Adrenal gland (tissue), 19 donors: ENCODE measurements at places on chromosomes 13 and 19.

GRCh38 chr19:50764409-50764808 is 5.9 kb upstream of the GPR32 start:
- no peak for DNase-seq

DNA sequence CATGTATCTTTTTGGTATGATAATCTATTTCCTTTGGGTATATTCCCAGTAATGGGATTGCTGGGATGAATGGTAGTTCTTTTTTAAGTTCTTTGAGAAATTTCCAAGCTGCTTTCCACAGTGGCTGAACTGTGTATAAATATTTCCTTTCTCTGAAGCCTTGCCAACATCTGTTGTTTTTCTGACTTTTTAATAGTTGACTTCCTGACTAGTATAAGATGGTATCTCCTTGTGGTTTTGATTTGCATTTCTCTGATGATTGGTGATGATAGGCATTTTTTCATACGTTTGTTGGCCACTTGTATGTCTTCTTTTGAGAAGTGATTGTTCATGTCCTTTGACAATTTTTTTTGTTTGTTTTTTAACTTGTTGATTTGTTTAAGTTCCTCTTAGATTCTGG is 61.6 kb upstream of the PCDH17 start:
- DNase-seq = no peak

GRCh38 chr19:17762505-17763229 is 11.4 kb downstream of the FCHO1 start:
- peak; percentile 43 for DNase-seq

DNA sequence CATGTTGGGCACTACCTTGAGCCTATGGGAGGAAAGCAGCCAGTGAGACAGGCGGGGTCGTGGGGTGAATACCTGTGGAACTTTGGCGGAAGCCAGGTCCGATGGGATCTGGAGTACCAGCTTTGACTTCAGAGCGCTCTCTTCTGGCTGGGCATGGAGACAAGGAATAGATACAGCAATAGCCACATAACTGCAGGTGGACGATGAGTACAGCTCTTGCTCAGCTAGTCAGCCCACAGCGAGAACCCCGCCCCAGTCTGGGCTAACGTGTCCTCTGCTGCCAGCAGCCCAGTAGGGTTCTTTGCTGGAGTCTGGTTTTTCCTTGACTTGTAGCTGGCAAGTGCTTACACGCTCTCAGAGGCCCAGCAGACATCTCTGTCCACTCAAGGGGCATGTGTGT is 83.4 kb downstream of the SIPA1L3 start:
- DNase-seq = no peak

DNA sequence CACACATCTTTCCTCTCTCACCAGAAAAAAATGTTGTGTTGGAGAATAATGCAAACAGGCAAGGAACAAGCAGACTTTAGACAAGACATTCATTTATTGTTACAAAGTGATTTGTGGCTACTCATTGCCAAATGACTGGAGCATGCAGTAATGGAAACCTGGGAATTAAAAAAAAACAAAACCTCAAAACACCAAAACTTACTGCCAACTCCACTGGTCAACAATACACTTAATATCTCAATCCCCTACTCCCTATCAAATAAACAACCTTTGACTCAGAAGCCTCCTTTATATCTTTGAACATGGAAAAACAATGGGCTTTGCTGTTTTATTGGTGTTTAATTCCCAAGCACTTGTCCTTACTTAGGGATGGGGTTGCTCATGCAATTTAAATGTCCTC is 112.8 kb downstream of the POSTN start:
- no peak for DNase-seq

DNA sequence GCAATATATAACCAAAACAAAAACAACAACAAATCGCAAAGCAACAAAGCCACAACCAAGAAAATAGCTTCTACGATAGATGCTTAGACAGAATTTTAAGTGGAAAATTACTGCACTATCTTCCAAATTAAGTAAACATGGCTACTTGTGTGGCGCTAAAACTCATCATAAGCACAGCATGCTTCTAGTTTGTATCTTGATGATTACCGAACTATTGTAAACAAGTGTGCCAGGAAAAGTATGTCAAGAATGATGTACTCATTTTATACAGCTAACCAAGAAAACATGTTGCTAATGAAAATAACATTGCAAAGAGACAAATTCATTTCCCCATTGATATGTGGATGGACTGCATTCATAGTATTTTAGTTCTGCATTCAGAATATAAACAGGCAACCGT is 271.9 kb upstream of the GPC6 start:
- DNase-seq = no peak

- no peak for DNase-seq
These were observed 186.2 kb downstream of the EFNB2 start for GRCh38 chr13:106349080-106349931.

DNA sequence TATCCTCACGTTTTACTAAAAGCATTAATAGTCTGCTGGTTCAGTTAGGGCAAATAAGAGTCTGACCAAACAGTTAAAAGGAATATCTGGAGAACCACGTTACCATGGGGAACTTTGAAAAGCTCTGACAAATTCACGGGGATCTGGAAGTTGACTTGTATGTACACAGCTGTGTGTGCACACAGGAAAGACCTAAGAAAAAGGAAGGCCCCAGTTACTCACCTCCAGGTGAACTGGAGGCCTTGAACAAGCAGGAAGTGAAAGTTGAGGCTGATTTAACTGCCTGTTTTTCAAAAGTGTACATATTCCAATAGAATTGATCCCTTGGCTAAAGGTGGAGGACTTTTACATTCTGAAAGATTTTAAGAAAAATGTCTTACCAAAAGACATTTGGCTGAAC is 1891.6 kb upstream of the PCDH20 start:
- no peak for DNase-seq

- DNase-seq = no peak
These were observed 20.6 kb upstream of the SLC46A3 start for GRCh38 chr13:28739376-28739775.

DNA sequence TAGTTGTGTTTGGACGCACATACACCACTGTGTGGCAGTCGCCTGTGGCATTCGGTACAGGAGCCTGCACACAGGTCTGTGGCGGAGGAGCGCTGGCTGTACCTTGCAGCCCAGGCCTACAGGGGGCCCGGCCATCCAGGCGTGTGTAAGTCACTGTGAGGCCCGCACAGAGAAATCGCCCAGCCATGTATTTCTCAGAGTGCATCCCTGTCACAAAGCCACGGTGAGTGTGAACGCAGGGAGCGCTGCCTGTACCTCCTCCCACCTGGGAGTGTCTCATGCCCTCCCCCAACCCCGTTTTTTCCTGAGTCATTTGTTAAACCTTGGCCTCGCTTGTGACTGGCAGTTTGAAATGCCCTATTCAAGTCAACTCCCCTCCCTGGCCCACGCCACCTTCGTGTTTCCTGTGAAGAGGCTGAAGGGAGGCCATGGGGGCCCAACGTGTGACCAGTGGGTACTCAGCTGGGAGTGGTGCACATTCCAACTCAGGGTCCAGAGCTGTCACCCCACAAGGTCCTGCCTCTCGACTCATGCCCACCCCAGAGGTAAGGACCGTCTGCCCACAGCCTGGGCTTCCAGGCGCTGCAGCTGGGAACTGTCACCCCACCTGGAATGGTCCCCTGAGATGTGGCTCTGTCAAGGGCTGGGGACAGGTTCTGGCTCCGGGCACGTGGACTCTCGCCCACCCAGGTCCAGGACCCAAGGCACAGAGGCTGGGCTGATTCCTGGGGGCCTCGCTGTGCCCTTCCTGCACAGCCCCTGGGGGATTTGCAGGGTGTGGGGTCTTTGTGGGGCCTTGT is 11.6 kb upstream of the RASA3 start:
- DNase-seq = no peak

GRCh38 chr19:20165971-20166592 is 932 bp upstream of the ZNF486 start:
- DNase-seq = no peak

- no peak for DNase-seq
These were observed 202.7 kb downstream of the PCCA start for GRCh38 chr13:100291624-100292023.

DNA sequence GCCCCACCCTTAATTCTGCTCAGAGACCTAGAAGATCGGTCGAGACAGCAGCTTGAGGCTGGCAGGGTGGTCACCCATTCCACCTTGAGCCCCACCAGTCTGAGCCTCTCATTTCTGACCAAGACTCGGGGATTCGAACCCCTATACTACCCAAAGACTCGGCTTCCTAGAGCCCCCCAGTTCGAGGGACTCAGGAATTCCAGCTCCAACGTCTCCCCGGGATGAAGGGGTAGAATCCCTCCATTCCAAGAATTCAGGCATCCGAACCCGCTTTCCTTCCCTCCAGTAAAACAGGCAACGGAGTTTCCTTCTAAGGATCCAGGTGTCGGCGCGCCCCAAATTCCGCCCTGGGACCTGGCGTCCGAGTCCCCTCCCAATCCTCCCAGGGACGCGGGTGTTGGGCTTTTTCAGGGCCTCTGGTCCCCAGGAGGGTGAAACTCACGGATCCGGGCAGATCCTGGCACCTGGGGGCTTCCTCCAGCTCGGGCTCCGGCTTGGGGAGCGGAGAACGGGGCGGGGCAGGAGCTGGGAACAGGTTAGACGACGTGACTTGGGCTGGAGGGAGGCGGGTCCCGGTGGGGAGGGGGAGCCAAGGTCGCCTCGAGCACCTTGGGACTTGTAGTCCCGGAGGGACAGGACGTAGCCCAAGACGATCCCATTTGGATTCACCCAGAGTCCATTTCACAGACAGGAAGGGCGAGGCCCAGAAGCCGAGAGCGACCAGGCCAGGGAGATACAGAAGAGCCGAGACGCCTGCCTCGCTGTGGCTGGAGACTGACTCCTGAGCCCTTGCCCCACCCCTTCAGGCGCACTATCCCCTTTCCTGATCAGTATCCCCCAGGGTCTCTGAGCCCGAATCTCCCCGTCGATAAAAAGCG is at the start of gene PPP1R13L:
PPP1R13L (minus strand) TSS at position 513 of the 878 bp plus-strand sequence. CDS start 6,751 bp downstream, outside the sequence.
- peak; percentile 91 for DNase-seq

GRCh38 chr13:94602467-94602866 is 810 bp downstream of the GPR180 start:
- no peak for DNase-seq

GRCh38 chr13:113078902-113079780 is 26.4 kb upstream of the F7 start:
- no peak for DNase-seq

DNA sequence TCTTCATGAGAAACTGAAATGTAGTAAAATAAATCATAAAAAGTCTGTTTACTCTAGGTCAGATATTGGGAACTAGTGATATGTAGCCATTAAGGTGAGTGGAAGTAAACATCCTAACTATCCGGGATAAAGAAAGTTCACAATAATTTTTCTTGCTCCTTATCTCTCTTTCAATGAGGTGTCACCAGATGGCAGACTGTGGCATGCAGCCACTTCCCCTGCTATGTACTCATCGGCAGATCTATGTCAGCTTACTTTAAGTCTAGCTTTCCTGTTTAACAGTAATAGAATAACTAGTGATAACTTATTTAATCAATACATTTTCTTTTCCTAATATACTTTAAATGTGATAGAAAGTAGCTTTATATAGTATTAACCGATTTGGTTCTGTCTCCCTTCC is 181.9 kb downstream of the NDFIP2 start:
- DNase-seq = no peak

- no peak for DNase-seq
These were observed 7.6 kb downstream of the SIGLEC11 start for GRCh38 chr19:49953416-49953815.

GRCh38 chr19:703651-704446 is 4.9 kb upstream of the PALM start:
- peak; percentile 90 for DNase-seq

DNA sequence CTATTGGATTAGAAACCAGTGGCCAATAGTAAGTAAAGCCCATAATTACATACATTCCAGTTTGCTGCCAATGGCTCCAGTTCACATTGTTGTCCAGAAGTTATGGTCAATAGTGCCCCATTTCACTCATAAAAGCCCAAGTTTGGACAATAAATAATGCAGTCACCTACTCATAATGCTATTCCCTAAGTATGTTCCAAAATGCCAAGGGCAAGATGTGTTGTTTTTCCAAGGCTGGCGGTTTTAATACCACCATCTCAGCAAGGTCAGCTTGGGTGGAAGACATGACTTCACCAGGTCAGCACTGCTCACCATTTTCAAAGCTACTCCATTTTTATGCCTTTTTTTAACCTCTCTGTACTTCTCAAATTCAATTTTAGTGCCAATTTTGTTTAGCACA is 32.7 kb downstream of the KCTD12 start:
- DNase-seq = no peak

- no peak for DNase-seq
These were observed 76.0 kb downstream of the CAB39L start for GRCh38 chr13:49367640-49368422.

DNA sequence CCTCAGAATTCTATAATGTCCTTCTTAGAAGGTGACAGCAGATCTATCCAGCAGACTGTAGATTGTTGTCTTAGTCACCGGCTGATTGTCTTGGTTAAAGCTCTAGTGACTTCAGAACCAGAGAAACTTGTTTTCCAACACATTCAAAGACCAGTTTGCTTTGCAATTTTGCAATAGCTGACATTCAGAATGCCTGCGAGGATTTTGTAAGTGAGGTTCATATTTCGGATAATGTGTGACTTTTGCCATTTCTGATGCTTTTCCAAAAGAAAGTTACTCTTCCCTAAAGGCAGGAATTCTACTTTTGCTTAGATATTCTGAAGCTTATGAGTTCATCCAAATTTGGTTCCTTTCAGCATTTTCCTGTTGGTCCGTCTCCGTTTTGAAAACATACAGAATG is 13.2 kb downstream of the SPINT2 start:
- no peak for DNase-seq

GRCh38 chr19:12703046-12703445 is 6.6 kb upstream of the FBXW9 start:
- DNase-seq = no peak

- no peak for DNase-seq
These were observed 1.7 kb upstream of the SLITRK5 start for GRCh38 chr13:87669379-87669978.

GRCh38 chr19:31470229-31470939 is 121.1 kb upstream of the TSHZ3 start:
- DNase-seq = no peak

- DNase-seq = no peak
These were observed 3.1 kb upstream of the ZNF471 start for GRCh38 chr19:56504581-56504980.

GRCh38 chr19:497869-498510 is 1.7 kb downstream of the MADCAM1 start:
- DNase-seq = no peak

DNA sequence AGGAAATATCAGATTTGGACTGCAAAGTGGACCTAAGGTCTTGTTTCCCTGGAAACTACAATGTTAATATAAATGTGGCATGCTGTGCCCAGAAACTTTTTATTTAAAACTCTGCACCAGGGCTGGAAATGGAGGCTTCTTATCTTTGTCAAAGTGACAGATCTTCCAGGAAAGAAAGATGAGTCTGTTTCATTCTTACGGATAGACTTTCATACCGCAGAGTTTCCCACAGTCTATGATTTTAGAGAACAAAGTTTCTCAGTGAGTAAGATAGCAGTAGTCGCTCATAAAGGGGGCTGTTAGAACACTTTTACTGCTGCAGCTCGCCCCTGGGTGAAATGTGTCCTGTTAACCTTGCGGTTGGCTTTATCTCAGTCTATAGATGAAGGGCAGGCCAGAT is 6.7 kb downstream of the CLEC11A start:
- DNase-seq = no peak

GRCh38 chr13:72890546-72890945 is 108.6 kb downstream of the PIBF1 start:
- DNase-seq = no peak

- no peak for DNase-seq
These were observed 96.8 kb downstream of the ARHGEF7 start for GRCh38 chr13:111211789-111212516.
